ENCODE measurements at places on chromosomes 6 and 20. TPM values are rescaled to one million over a fixed set of nuclear protein-coding genes. Genes with fewer than 3 reads are reported as not detected.

Gene DEFB116
- total RNA-seq, result not detected

Gene LAMP5
- 0.54 TPM for total RNA-seq

DNA sequence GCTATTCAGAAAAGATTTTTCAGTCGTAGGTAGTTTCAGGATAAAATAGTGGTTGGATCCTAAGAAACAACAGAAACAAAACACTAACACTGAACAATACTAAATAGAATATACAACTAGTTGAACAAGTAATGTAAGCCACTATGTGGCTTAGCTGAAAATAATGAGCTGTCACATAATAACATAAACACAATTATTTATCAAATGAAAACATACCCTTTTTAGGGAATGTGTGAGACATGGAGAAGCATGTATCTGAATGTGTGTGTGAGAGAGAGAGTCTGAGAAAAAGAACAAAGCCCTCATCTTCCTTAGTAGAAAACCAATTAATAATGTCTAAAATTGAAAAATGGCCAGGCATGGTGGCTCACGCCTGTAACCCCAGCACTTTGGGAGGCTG is 122.6 kb upstream of the LOC128125822 start:
- peak; percentile 19 for DNase-seq

DNA sequence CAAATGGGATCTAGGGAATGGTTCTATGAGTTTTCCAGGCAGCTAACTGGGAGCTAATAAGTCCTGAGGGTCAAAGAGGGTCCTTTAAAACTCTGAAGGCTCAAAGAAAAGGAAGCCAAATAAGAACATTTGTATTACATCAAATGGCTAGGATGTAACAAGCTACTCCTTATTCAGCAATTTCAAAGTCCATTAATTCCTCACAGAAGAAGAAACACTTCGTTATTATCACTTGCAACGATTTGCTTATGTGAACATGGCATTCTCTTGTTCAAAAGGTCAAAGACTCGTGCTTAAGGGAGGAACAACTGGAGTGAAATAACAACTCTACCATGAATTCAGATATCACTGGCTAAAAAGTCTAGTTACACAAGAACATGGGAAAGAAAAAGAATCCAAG is 70.8 kb upstream of the FBXO30 start:
- no peak for DNase-seq

GRCh38 chr6:157151029-157151428 is 172.3 kb downstream of the TMEM242 start:
- DNase-seq, result no peak

DNA sequence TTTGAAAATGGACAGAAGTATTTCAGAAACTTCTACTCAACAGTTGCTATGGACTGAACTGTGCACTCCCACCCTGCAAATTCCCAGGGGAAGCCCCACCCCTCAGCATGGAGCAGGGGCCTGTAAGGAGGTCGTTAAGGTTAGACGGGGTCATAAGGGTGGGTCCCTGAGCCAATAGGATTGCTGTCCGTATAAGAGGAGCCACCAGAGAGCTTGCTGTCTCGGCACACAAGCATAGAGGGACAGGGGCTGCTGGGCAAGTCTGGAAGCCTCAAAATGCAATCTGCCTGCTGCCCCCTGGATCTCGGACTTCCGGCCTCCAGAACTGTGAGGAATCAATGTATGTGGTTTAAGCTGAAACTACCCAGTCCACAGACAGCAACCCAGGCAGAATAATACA is 37.4 kb upstream of the AFDN start:
- DNase-seq, result no peak

DNA sequence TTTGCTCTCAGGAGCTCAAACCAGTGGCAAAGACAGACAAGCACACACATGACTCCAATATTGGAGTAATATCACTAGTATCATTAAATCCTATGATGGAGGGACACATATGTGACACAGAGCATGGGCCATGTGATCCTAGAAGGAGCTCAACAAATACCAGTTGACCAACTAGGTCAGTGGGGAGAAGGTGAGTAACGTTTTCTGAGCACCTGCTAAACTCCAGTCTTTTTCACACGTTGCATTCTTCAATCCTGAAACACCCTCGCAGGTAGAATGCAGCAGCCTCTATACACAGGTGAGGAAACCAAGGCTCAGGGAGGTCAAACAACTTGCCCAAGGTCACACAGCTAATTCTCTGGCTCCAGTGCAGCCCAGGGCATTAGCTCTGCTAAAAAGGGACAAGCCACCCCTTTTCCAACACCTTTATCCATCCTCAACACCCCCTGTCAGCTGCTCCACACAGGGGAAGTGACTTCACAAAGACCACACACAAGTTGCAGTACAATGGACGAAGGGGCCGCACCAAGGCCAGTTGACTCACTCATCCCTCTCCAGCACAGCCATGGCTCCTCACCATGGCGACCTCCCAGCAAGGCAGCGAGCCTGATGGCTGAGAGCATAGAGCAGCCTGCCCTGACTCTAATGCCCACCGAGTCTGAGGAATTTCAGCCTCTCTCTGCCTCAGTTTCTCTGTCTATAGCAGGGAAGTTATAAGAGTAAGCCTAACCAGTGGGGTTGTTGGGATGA is 4.4 kb downstream of the CAPN11 start:
- DNase-seq, result no peak

GRCh38 chr20:18805881-18806280 is 7.7 kb upstream of the SCP2D1 start:
- peak; percentile 46 for DNase-seq

- DNase-seq, result no peak
Observed at GRCh38 chr20:37789408-37789807, 95.6 kb downstream of the CTNNBL1 start.

DNA sequence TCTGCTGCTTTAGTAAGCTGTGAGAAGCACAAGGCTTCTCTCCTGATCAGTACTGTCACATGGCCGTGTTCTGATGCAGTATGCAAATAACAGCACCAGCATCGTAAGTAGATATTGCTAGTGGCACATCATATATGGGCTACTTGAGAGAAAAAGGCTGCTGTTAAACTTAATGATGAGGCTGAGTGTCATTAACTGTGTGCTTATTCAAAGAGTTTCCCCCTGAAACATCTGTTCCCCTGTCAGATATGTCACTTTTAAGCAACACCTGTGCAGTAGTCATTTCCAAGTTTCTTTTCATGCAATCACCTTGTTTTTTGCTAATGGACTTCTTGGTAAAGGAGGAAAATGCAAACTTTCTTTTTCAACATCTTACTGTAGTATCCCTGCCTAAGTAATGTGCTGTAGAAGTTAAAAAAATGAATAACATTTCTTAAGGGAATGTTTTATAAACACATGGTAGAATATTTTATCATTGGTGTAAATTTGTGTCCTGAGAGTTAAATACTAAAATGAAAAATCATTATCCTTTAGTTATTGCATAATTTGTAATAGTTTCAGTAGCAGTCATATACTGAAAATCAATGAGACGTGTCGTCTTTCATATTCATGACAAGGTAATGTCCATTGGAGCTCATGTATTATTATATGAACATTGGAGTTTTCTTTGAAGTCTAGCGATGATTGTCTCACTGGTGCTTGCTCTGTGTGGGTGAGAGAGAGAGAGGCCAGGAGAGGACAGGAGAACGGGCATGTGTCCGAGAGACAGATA is 366.3 kb downstream of the CDKAL1 start:
- no peak for DNase-seq

Measured in M059J (cell line).